NCI-H2081 (cell line): ENCODE measurements at places on chromosomes 12 and 14.

GRCh38 chr12:25186038-25186787 lies 8.7 kb downstream of the DNAI7 start:
- no peak for DNase-seq

DNA sequence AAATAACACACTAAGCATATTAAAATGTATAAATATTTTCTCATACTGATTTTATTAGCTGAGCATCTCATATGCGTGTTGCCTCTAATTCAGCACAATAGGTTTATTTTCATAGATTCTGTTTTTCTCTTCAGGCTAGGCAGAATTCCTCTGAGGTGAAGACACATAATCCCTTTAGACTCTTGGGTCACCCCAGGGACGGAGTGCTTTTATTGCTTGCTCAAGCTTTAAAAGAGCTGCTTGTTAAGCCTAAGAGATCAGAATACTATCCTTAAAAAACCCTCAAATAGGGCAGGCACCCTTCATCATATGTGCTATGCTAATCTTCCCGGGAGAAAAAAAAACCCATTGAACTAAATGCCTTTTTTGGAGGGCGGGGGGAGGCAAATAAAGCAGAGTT lies 390.1 kb downstream of the KCNH5 start:
- DNase-seq, result no peak

DNA sequence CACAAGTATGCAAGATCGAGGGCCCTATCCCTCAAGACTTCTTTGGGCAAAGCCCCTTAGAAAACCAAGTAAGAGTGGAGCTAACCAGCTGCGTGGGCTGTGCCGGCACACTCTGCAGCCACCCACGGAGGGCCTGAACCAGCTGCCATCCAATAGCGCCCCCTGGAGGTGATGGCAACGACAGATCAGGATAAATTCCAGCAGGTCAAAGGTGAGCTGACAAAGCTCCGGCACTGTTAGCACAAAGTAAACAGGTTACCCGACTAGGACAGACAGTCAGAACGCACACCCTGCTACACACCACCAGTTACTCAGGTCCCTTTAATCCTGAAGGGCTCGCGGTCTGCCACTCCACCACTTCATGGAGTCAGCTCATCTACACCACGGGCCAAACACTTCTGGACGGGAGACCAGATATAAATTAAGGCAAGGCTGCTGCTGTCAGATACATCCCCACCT lies 4.9 kb downstream of the ZBTB39 start:
- DNase-seq, result peak; percentile 45

- no peak for DNase-seq
Observed at GRCh38 chr14:21025371-21026273, 761 bp upstream of the NDRG2 start.

DNA sequence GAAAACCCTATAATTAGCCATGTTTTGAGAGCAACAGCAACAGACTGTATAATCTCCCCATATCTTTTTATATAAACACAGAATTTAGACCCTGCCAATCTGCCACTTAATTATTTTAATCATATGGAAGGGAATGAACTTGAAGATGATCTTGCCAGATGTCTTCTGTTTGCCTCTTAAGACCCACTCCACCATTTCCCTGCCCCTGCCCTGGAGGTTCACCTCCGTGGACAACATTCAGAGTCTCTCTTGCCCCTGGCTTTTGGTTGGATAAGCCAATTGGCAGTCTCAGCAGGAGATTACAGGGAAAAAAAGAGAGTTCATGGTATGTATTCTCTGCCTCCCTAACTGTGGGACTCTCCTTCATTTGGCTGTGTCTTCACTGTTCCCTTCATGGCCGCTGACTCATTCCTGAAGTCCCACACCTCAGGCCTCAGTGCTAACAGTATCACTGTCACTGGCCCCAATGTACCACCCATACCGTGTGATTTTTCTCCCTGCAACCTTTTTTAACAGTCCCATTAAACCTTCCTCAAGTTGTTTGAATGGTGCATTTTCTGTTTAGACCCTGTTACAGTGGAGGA lies 184.8 kb downstream of the PIK3C2G start:
- DNase-seq, result no peak

- no peak for DNase-seq
Observed at GRCh38 chr14:32896979-32897697, 41.5 kb upstream of the NPAS3 start.

DNA sequence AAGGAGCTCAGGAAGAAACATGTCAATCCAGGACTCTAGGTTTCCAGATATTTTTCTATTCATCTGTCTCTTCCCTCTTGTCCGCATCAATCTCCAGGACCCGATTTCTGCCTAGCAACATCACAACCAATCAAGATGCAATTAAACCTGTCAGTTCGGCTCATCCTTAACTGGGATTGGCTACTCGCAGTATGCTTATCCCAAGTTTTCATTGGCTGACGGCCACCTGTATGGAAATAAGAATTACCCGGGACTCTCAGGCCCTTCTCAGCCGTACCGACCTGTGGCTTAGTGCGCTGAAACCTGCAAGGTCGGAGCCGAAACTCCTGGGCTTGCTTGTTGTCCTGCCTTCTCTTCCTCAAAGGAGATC lies 20.4 kb upstream of the ATP5MC2 start:
- DNase-seq, result peak; percentile 89

- no peak for DNase-seq
Observed at GRCh38 chr12:116317986-116318575, 40.6 kb upstream of the MED13L start.

DNA sequence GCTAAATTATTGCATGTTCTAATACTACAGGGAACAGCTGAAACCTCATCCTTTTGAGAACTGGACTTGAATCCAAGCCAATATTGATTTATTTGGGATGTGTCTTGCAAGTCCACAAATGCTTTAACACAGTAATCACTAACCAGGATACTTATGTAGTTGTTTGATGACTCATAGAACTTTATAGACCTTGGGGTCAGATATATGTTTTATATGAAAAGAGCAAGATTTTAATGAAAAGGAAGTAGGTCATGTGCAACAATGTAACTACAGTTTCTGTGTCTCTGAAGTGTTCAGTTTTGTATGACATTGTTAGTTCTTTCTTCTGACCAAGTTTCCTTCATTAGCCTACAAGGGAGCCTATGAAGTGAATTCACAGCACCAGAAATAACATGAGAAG lies 352.0 kb downstream of the ZFP36L1 start:
- no peak for DNase-seq

DNA sequence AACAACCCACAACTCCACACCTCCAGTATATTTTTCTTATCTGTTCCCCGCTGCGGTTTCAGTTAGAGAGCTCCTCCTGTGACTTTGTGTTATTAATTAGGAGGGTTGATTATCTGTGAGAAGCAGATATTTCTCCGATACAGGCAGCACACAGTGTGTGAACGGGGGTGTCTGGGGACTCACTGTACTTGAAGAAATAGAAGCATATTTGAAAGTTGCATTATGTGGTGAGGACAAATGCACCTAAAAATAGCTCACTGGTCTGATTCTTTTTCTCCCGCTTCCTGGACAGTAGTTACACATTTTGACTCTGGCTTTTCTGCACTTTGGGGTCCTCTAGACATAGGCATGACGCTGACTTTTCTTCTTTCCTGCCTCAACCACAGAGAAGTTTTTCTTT lies 277.7 kb downstream of the VRK1 start:
- DNase-seq, result no peak

GRCh38 chr12:85423947-85424346 lies 143.9 kb downstream of the ALX1 start:
- DNase-seq, result no peak
